ENCODE measurements at places on chromosomes 6 and 20.

- DNase-seq: peak; percentile 61
Observed at GRCh38 chr20:35303735-35304491, 11.7 kb upstream of the FAM83C start.

DNA sequence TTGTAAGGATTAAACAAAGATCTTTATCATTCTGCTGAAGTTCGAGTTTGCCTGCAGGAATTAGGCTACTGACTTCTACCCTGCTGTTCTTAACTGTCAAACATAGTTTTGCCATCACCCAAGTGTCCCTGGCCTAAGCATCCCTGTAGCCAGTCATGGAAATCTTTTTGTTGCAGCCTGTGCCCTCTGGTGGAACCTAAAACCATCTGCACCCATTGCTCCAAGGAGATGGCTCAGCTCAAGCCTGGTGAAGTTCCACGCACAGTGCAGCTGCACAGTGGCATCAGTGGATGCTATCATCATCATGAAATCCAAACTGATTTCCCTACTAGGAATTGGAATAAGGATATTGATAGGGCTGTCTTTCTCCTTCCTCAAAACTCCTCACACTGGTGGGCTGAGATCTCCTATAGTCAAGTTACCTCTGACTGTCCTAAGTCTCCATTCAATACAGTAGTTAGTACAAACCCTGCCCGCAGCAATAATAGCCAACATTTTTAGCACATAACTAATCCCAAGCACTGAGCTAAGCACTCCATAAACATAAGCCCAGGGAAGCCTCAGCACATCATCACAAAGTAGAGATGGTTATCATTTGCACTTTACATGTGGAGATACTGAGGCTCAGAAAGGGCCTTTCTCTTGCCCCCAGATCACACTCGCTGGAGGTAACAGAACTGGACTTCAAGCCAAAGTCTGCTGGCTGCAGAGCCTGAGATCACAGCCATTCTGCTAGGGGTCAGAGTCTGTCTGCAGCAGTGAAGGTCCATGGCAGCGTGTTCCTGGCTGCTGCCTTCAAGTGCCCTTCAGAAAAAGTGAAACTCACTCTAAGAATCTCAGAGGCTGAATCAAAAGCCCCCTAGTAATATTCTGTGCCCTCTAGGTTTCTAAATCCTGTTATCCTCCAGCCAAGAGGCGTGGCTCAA lies 77.2 kb upstream of the MC3R start:
- DNase-seq: no peak

- DNase-seq: no peak
Observed at GRCh38 chr6:131727868-131728267, 17.1 kb upstream of the CTAGE9 start.

- no peak for DNase-seq
Observed at GRCh38 chr6:11217360-11218101, 14.9 kb downstream of the NEDD9 start.

DNA sequence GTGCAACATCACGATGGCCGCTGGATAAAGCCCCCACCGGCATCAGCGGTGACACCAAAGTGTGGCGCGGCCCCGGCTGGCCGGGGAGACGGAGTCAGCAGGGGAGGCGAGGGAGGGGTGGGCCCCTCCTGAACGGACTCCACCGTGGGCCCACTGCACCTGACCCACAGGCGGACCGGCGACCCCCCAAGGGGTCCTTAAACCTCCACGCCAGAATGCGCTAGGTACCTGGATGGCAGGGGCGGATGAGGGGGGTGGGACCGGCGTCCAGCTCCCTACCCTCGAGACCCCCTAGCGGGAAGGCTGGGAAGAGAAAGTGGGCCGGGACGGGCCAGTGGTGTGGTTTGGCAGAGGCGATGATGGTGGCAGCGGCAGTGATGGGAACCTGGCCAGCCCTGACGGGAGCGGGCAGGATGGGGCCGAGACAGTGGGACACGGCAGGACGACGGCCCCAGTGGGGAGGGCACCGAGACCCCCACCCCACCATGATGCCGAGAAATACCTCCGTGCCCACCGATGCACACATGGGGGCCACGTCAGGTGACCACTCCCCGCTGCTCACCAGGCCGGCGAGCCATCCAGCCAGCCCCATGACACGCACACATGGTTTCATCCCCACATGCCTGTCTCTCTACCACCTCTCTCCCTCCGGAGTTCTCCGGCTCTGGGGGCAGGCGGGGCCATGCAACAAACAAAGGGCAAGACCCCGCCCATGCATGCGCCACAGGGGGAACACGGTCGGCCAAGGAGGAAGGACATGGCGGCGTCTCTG lies 771.9 kb upstream of the DEFB115 start:
- DNase-seq: no peak

Data from brain pericyte (primary cell).